ENCODE measurements at places on chromosomes 4 and X. TPM values are rescaled to one million over a fixed set of nuclear protein-coding genes. Genes with fewer than 3 reads are reported as not detected.

Gene EDA2R
- total RNA-seq: 7.0 TPM

Gene PAGE5
- total RNA-seq: not detected

GRCh38 chr4:139312552-139313332 lies 10.5 kb upstream of the NDUFC1 start:
- no peak for DNase-seq

- no peak for DNase-seq
These were observed 50.0 kb downstream of the TMA16 start for GRCh38 chr4:163544407-163545038.

Gene TLR10
- 0.28 TPM for total RNA-seq

DNA sequence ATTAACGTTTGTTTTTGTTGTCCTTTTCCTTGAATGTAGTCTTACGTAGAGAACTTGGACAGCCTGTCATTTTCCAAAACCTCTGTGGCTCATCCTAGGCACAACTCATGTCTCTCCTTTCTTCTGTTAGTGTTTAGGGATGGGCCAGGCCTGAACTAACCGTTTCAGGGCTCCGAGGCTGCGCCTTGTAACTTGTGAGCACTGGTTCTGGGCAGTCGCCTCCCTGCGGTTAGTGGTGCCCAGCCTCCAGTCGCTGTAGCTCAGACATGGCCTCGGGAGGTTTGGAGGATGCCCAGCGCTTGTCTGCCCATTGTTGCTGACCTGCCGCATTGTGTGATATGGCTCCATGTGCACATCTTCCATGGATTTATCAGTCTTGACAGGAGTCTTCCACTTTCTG lies 32.8 kb downstream of the TMEM131L start:
- no peak for DNase-seq

DNA sequence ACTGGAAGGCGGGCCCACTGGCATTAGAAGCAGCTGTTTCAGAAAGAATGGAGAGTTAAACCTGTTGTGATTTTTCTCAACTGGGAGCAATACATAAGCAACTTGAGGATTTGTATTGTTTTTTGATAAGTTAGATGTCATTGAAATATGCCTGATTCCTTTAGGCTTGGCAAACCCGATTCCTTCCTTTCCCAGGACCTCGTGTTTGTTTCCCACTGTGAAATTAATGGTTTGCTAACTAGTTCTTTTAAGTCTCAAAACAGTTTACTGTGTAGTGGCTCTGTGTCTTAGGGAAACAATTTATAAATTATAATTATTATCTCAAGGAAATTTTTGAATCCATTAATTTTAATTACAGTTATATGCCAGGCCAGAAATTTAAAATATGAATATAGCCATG lies 218.0 kb downstream of the DCTD start:
- no peak for DNase-seq

Gene GBA3
- not detected for total RNA-seq

DNA sequence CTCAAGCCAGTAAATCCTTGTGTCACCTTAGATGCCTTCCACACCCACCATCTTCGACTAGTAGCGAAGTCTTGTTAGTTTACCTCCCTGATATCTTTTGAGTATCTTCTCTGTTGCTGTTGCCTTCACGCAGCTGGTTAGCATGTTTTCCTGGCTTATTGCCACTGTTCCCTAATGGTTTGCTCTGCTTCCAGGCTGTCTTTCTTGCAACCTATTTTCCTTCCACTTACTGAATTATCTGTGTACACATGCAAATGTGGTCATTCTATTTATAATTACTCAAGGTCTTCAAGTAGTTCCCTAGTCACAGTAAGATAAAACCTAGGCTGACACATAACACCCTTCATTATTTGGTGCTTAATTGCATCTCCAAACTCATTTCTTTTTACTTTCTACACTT lies 89.5 kb downstream of the UGT8 start:
- DNase-seq: no peak

DNA sequence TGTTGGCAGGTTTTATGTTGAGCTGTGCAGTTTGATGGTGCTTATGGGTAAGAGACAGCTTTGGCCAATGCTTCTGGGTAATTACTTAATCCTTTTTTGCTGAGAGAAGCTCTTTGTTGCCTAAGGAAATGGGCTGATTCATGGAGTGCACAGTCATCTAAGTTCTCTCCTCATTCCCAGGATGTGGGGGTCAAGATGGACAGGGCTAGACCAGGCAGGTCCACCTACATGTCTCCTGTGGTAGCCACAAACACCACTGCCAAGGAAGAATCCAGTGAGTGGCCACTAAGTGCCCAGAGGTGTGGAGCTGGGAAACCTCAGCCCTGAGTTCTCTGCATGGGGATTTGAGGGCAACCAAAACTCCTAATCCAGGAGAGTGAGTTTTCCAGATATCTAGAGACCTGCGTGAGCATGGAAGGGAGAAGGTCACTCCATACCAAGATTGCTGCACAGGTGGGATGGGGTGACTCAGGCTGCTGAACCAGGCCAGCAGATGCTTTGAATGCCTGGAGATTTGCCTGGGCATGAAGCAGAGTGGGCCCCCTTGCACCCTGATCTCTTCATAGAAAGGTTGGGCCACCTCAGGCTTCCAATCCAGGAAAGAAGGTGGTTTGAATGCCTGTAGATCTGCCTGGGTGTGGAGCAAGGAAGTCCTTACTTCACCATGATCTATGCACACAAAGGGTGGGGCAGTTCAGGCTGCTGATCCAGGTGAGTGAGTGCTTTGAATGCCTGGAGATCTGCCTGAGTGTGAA lies 234.8 kb upstream of the GNPDA2 start:
- no peak for DNase-seq

GRCh38 chr4:63921561-63921960 lies 487.7 kb downstream of the TECRL start:
- DNase-seq: no peak

GRCh38 chr4:111501946-111502345 lies 643.3 kb upstream of the FAM241A start:
- DNase-seq: no peak

GRCh38 chr4:2180410-2180809 lies 61.5 kb downstream of the HAUS3 start:
- DNase-seq: no peak

Gene SERPINA7
- not detected for total RNA-seq

GRCh38 chrX:39491548-39492297 lies 606.0 kb downstream of the BCOR start:
- no peak for DNase-seq

Gene RASSF6
- total RNA-seq: 0.56 TPM

Gene NLGN3
- total RNA-seq: 1.8 TPM
